ENCODE measurements at places on chromosomes 2 and 18. TPM values are rescaled to one million over a fixed set of nuclear protein-coding genes. Genes with fewer than 3 reads are reported as not detected.

The PID1 gene
- total RNA-seq, result 20.6 TPM

The GAD1 gene
- not detected for total RNA-seq

The SLC23A3 gene
- 2.4 TPM for total RNA-seq

The FOXD4L1 gene
- total RNA-seq, result not detected

The TEKT4 gene
- total RNA-seq, result not detected

The LINC00305 gene
- total RNA-seq, result not detected

The RFTN2 gene
- total RNA-seq, result 5.8 TPM

The SCTR gene
- not detected for total RNA-seq

The PDK1 gene
- 151 TPM for total RNA-seq

The LRRTM1 gene
- not detected for total RNA-seq

The IL1F10 gene
- 0.80 TPM for total RNA-seq

The RGPD3 gene
- 0.30 TPM for total RNA-seq

The ATF2 gene
- 29.7 TPM for total RNA-seq

The MROH2A gene
- total RNA-seq, result not detected

The GPR17 gene
- total RNA-seq, result not detected

The RTP5 gene
- not detected for total RNA-seq

The CNDP1 gene
- 0.97 TPM for total RNA-seq

The LIMS4 gene
- total RNA-seq, result not detected

The DLGAP1 gene
- not detected for total RNA-seq

The TCF23 gene
- total RNA-seq, result not detected

The HES6 gene
- 4.0 TPM for total RNA-seq

The KRTCAP3 gene
- 50.1 TPM for total RNA-seq

The MBD1 gene
- 107 TPM for total RNA-seq

The PLB1 gene
- total RNA-seq, result 21.6 TPM

The TUBB8B gene
- not detected for total RNA-seq

The RIT2 gene
- not detected for total RNA-seq

The PUS10 gene
- total RNA-seq, result 3.3 TPM

The PKDCC gene
- total RNA-seq, result 2.5 TPM

The CAVIN2 gene
- 5.0 TPM for total RNA-seq

The TUBA4B gene
- not detected for total RNA-seq

The SNRNP200 gene
- total RNA-seq, result 75.8 TPM

The NEB gene
- 19.1 TPM for total RNA-seq

The DCTN1 gene
- 101 TPM for total RNA-seq

The ORC4 gene
- total RNA-seq, result 77.2 TPM

The OSBPL6 gene
- 30.9 TPM for total RNA-seq

The SPATA3 gene
- not detected for total RNA-seq

The MARCO gene
- total RNA-seq, result 9.1 TPM

The MC4R gene
- not detected for total RNA-seq

The ST6GAL2 gene
- total RNA-seq, result 0.80 TPM

The TRPM8 gene
- total RNA-seq, result 0.72 TPM

The LTBP1 gene
- total RNA-seq, result 18.7 TPM

The SAG gene
- not detected for total RNA-seq

The FOSL2 gene
- 298 TPM for total RNA-seq

The SH3BP4 gene
- total RNA-seq, result 38.6 TPM

The REG3A gene
- total RNA-seq, result 2.8 TPM

The CCDC138 gene
- 2.9 TPM for total RNA-seq

The C2orf78 gene
- total RNA-seq, result not detected

The MAL gene
- 29.4 TPM for total RNA-seq

The DTNA gene
- 15.9 TPM for total RNA-seq

The PXDN gene
- 9.4 TPM for total RNA-seq

The OBSL1 gene
- 33.2 TPM for total RNA-seq

The ZBTB7C gene
- total RNA-seq, result 50.6 TPM

The SH2D6 gene
- not detected for total RNA-seq

The KCNK3 gene
- total RNA-seq, result 1.2 TPM

The ATP6V1B1 gene
- total RNA-seq, result 66.9 TPM
